ENCODE measurements at places on chromosomes 11 and 22.

GRCh38 chr11:92087725-92088537 is 136.7 kb upstream of the FAT3 start:
- no peaks in the 10 kb centered on the region for H3K4me1 ChIP-seq
- H3K4me3 ChIP-seq: no peak overlapping the region
- DNase-seq: no peak
- no peaks in the 10 kb centered on the region for H3K36me3 ChIP-seq
- no peak overlapping the region for H3K27ac ChIP-seq
- no peaks in the 10 kb centered on the region for H3K27me3 ChIP-seq

DNA sequence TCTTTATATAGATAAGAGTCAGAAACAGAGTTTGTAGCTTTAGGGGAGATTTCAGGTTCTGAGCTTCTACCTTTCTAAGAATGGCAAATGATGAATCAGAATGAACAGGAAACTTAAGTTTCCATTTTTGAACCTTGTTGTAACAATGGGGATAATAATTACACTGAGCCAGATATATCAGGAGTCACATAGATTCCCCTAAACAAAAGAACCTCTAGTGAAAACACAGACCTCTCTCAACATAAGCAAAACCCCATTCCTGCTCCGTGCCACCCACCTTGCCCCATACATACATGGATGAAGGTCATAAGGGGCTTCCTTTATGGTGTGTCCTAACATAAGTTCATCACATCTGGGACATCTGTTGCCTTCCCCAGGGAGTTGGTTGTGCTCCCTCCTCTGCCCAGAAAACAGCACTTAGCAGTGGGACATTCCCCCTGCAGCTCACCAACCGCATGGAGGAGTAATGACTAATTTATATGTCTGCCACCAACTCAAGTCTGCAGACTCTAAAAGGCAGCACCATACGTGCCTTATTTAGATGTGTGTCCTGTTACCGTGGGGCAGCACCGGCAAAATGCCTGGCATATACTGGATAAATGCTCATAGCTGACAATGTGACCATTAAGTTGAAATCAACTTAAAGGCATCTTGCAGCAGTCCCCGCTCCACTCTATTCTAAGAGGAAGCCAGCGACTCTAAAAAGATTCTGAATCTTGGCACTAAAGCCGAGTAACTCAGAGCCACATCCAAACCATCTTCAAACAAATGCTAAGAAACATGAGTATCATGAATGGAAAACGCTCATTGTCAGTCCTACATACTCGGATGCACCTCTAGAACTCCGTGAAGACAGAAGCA is 8.0 kb downstream of the JAML start:
- peak overlapping the region; percentile 30 for H3K4me3 ChIP-seq
- peaks cover 7% of the 10 kb centered on the region for H3K36me3 ChIP-seq
- H3K27me3 ChIP-seq: no peaks in the 10 kb centered on the region
- peaks cover 67% of the 10 kb centered on the region for H3K4me1 ChIP-seq
- peak overlapping the region; percentile 59 for H3K27ac ChIP-seq

DNA sequence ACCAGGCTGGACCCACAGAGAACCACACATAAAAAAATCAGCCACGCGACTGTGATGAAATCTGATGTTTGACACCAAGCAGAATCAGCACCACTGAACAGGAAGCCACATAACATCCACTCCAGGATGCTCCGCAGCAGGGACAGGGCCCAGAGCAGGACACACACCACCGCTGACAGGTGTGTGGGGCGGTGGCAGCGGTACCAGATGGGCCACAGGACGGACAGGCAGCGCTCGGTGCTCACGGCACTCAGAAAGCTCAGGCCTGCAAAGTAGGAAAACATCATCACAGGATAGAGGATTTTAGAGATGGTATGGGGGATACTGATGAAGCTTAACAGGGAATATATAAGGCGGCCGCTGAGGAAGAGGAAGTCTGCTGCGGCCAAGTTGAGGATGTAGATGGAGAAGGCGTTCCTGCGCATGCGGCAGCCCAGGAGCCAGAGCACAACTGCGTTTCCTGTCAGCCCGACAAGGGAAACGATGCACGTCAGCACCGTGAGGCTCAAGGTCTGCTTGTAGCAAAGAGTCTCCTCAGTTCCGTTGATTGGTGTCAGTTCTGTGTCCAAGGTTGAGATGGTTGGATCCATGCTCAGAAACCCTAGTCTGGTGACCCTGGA is 4.9 kb downstream of the MRGPRX1 start:
- no peaks in the 10 kb centered on the region for H3K36me3 ChIP-seq
- DNase-seq: no peak
- no peaks in the 10 kb centered on the region for H3K27me3 ChIP-seq
- H3K4me1 ChIP-seq: no peaks in the 10 kb centered on the region
- no peak overlapping the region for H3K4me3 ChIP-seq
- no peak overlapping the region for H3K27ac ChIP-seq

GRCh38 chr11:132771746-132772145 is 760.6 kb downstream of the OPCML start:
- H3K4me3 ChIP-seq: no peak overlapping the region
- H3K36me3 ChIP-seq: no peaks in the 10 kb centered on the region
- H3K27me3 ChIP-seq: no peaks in the 10 kb centered on the region
- H3K27ac ChIP-seq: no peak overlapping the region
- no peak for DNase-seq

- H3K36me3 ChIP-seq: no peaks in the 10 kb centered on the region
- no peaks in the 10 kb centered on the region for H3K27me3 ChIP-seq
- peaks cover 39% of the 10 kb centered on the region for H3K4me1 ChIP-seq
- peak overlapping the region; percentile 95 for H3K4me3 ChIP-seq
- DNase-seq: no peak
Measured at GRCh38 chr11:13280092-13280722, 2.6 kb downstream of the BMAL1 start.

DNA sequence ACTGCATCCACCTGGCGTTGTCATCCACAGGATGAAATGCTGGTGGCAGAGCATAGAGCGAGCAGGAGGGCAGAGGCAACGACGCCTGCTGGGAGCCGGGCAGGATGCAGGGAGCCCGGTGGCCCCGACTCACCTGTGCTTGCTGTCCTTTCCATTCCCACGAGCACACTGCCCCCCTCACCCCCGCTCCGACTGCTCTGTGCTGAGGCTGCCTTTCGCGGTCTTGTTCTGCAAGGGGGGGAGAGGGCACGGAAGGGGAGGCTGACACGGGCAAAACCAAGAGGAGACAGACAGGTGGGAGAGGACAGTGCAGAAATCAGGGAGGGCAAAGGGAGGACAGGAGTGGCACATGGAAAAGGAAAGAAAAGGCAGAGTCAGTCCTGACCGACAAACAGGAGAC is 37.9 kb upstream of the CYP2D6 start:
- H3K4me1 ChIP-seq: peaks cover 7% of the 10 kb centered on the region
- no peak for DNase-seq
- H3K36me3 ChIP-seq: peaks cover 53% of the 10 kb centered on the region
- no peak overlapping the region for H3K27ac ChIP-seq

GRCh38 chr11:76056876-76057275 is 149.4 kb downstream of the WNT11 start:
- H3K4me3 ChIP-seq: no peak overlapping the region
- H3K36me3 ChIP-seq: no peaks in the 10 kb centered on the region
- no peaks in the 10 kb centered on the region for H3K4me1 ChIP-seq
- H3K27me3 ChIP-seq: no peaks in the 10 kb centered on the region
- no peak for DNase-seq
- no peak overlapping the region for H3K27ac ChIP-seq

DNA sequence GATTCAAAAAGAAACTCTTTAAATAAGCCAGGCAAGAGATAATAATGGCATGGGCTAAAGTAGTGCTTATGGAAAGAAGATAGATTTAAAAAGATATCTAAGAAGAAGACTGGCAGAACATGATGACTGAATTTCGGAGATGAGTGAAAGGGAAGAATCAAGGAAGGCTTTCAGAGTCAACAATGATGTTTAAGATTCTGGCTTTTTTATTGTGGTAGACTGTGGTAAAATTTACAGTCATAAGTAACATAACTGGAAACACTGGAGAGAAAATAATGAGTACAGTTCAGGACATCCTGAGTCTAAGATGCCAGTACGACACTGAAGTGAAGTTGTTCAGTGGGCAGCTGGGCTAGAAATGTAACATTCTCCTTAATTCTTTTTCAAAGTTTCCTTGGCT is 85.2 kb downstream of the PHF21A start:
- DNase-seq: no peak
- H3K4me1 ChIP-seq: peaks cover 5% of the 10 kb centered on the region
- no peaks in the 10 kb centered on the region for H3K27me3 ChIP-seq
- H3K36me3 ChIP-seq: no peaks in the 10 kb centered on the region
- H3K27ac ChIP-seq: no peak overlapping the region

DNA sequence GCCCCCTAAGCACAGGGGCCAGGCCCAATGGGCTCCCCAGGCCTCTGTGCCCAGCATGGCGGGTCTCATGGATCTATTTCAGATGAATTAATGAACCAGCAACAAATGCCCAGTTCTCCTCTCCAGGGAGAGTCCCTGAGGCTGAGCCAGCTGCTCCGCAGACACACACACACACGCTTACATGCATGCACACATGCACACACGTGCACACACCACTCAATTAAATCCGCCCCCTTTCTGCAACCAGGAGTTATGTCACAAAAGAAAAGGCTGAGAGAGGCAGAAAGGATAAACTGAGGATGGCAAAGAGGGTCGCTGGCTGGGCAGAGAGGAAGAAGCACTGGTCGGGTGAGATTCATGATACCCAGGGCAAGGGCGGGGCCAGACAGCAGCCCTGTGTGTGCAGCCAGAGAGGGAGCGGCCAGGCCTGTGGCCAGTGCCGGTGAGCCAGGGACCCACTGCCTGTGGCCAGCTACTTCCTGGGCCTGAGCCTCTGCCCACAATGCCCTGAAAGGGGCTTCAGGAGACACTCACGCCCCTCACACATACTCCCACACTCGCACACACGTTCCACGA is 19.8 kb downstream of the IL2RB start:
- peaks cover 69% of the 10 kb centered on the region for H3K36me3 ChIP-seq
- no peak for DNase-seq
- H3K4me1 ChIP-seq: no peaks in the 10 kb centered on the region
- H3K4me3 ChIP-seq: no peak overlapping the region
- no peak overlapping the region for H3K27ac ChIP-seq

DNA sequence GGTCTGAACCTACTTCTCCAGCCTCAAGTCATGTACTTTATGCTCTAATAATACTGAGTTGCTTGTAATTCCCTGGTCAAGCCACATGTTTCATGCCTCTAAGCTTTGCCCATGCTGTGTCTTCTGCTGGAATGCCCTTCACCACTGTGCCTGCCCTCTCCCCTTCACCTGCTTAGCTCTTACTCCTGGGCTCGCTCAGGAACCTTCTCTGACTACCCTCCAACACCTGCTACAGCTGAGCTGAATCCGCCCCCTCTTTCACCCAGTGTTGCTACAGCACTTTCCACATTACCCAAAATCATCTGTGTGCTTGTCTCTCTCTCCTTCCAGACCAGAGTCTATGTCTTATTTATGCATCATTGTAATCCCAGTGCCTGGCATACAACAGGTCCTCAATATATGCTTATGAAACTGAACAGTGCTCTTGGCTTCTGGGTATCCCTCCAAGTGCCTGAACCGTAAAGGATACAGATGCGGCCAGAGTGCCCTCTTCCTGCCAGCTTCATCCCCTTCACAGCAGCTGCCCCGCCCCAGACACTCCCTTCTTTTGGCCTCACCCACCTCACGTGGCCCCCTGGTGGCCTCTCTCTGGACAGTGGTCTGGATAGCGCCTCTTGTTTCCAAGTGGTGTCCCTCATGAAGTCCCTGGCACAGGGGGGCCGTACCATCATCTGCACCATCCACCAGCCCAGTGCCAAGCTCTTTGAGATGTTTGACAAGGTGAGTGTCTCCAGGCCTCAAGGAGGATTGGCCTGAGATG is 7.1 kb downstream of the ABCG4 start:
- no peak for DNase-seq
- H3K4me1 ChIP-seq: no peaks in the 10 kb centered on the region
- no peak overlapping the region for H3K4me3 ChIP-seq
- no peak overlapping the region for H3K27ac ChIP-seq
- H3K27me3 ChIP-seq: no peaks in the 10 kb centered on the region

- no peaks in the 10 kb centered on the region for H3K36me3 ChIP-seq
- no peaks in the 10 kb centered on the region for H3K27me3 ChIP-seq
- H3K4me3 ChIP-seq: no peak overlapping the region
- no peak overlapping the region for H3K27ac ChIP-seq
Measured at GRCh38 chr11:23138761-23139160, 278.5 kb upstream of the CCDC179 start.

GRCh38 chr22:30223303-30223702 is 23.3 kb downstream of the LIF start:
- H3K4me1 ChIP-seq: peaks cover 30% of the 10 kb centered on the region
- no peaks in the 10 kb centered on the region for H3K27me3 ChIP-seq
- no peak for DNase-seq
- no peak overlapping the region for H3K4me3 ChIP-seq
- no peak overlapping the region for H3K27ac ChIP-seq
- H3K36me3 ChIP-seq: no peaks in the 10 kb centered on the region

DNA sequence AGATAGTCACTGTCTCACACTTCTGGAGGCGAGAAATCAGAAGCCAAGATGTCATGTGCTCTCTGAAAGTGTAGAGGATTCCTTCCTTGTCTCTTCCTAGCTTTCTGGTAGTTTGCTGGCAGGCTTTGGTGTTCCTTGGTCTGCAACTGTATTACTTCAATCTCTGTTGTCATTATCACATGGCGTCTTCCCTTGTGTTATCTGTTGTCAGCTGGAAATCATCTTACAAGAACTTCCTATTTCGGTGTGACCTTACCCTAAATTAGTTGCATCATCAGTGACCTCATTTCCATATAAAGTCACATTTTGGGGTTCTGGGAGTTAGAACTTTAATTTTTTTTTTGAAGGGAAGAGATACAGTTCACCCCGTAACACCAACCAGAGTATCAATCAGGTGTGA is 3.3 kb upstream of the LIN7C start:
- no peak overlapping the region for H3K4me3 ChIP-seq
- H3K27ac ChIP-seq: no peak overlapping the region
- no peaks in the 10 kb centered on the region for H3K27me3 ChIP-seq

DNA sequence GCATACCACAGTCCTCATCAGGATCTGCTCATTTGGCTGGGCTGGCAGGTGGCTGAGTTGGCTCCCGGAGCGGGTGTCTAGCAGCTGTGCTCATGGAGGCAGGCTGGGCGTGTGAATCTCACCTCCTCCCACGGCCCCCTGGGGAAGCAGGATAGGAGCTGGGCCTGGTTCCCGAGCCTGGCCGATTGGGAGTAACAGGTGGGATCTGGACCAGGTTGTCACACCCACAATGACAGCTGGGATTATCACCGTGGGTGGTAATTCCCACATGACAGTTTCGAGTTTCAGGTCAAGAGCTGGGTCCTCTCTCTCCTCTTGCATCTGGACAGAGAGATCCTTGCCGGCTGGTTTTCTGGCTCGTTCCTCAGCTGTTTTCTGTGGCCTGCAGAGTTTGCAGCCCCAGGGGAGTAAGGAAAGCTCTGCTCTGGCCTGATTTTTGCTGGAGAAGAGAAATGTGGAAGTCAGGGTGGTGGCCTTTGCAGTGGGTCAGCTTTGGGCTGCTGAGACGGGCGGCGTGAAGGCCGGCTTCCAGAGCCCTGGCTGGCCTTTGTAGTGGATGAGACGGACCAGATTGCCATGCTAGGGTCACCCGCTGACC is 57.0 kb downstream of the BCR start:
- H3K36me3 ChIP-seq: no peaks in the 10 kb centered on the region
- peaks cover 34% of the 10 kb centered on the region for H3K4me1 ChIP-seq
- DNase-seq: no peak
- H3K4me3 ChIP-seq: no peak overlapping the region
- no peaks in the 10 kb centered on the region for H3K27me3 ChIP-seq

Data from effector memory CD4-positive, alpha-beta T cell (primary cell).